NCI-H1092 (cell line): ENCODE measurements at places on chromosomes 6 and 20.
A peak's percentile ranks its signal among the peaks of the same experiment; 100 is the strongest.

GRCh38 chr6:30793521-30794194 is 49.3 kb upstream of the IER3 start:
- DNase-seq: no peak

DNA sequence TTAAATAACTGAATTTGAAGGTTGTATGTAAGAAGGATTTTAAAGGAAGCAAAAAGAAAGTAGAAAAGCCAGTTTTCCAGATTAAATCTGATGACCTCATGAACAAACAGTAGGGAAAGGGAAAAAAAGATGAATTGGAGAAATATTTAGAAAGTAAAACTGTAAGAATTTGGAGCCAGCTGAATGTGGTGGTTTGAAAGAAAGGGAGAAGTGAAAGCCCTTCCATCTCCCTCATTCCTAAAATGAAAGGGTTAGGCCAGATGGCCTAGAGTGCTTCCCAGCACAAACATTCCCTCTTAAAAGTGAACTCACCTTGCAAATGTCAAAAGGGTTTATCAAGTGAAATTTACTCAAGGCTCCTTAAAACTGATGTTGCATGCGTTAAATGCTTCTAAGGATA is 139.3 kb upstream of the COL21A1 start:
- no peak for DNase-seq

- DNase-seq: no peak
These were observed 32.3 kb upstream of the SLC22A23 start for GRCh38 chr6:3489027-3489757.

DNA sequence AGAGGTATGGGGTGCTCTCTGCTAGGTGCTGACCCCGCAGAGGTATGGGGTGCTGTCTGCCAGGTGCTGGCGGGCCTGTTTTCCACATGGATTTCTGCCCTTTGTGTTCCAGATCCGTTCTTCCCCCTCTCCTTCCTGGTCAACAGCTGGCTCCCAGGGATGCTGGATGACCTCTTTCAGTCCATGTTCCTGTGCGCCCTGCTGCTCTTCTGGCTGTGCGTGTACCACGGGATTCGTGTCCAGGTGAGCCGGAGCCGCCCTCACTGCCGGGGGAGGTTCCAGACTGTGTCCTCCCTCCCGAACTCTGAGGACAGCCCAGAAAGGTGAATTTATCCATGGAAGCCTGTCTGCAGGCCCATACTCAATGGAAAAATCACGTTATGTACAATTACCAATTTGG is 36.3 kb downstream of the DYNLT1 start:
- no peak for DNase-seq

DNA sequence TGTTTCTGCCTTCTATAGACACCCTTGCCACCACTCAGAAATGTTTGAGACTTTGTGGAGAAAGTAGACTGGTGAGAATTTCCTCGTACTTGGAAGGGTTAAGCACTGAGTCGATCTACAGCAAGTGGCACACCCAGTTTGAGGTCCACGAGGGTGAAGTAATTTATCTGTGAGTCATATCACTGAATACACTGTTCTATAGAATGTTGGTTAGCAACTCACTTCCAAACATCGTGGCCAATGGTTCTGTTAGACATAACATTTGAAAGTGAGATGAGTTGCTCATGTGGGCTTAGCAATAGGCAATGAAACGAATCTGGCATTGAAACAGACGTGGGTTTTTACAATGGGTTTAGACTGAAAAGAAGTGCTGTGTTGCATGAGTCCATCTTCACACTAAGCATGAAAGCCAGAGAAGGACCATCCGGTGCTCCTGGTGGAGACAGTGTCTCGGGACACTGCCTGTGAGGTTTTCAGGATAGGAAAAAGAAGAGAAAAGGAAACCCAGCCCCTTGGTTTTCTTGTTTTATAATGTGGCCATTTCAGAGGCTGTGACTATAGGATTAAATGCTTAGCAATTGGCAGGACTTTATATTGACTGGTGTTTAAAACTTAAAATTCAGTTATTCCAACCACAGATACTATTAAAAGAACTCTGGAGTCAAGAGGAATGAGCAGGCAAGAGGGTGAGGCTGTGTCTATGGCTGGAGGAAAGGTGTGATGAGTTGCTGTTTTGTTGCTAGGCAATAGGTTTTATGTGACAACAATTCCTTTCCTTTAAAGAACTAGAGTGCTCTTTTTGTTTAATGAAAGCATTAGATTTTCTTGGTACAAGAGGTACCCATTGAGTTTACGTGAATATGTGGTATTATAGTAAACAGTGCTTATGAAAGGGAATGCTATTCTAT is 31.0 kb upstream of the EZR start:
- no peak for DNase-seq

GRCh38 chr6:148779142-148779562 is 32.3 kb downstream of the UST start:
- no peak for DNase-seq

DNA sequence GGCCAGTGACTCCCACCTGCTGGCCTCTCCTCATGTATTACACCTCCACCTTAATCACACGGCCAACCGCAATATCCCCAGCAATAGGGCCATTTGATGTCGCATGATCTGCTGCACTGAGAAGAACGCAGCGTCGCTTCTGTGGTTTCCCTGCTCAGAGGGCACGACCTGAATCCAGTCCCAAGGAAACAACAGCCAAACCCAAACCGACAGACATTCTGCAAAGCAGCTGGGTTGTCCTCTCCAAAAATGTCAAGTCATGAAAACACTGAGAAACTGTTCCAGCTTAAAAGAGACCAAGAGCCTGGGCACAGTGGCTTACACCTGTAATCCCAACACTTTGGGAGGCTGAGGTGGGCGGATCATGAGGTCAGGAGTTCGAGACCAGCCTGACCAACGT is 7.5 kb upstream of the BPI start:
- DNase-seq: no peak

DNA sequence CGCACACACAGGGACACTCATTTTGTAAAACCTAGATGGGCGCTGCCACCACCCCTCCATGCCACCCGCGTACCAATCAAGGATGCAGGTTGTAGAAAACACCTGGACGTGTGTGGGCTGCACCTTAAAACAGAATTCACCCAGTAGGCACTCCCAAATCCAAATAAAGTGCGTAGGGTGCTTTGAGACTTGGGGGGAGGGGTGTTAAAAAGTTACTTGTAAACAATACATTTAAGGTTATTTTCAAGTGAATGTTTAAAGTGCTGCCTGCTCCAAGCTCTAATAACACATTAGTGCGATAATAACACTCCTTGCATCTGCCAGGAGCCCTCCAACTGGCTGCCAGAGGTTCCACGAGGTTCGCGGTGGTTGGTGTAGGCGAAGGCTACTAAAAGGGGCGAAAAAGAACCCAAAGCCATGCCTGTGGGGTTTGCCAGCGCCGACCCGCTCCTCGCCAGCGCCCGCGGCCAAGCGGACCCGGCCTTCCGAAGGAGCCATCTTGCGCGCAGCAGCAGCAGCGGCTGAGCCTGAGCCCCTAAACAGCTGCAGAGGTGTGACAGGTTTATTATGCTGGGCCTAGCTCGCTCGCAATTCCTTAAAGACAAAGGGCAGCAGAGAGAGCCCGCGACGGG is 11.5 kb downstream of the FOXC1 start:
- DNase-seq: no peak

GRCh38 chr6:56359201-56359899 is 112.0 kb upstream of the COL21A1 start:
- DNase-seq: peak; percentile 46

- no peak for DNase-seq
These were observed 94.5 kb upstream of the NRSN1 start for GRCh38 chr6:24031496-24031895.

DNA sequence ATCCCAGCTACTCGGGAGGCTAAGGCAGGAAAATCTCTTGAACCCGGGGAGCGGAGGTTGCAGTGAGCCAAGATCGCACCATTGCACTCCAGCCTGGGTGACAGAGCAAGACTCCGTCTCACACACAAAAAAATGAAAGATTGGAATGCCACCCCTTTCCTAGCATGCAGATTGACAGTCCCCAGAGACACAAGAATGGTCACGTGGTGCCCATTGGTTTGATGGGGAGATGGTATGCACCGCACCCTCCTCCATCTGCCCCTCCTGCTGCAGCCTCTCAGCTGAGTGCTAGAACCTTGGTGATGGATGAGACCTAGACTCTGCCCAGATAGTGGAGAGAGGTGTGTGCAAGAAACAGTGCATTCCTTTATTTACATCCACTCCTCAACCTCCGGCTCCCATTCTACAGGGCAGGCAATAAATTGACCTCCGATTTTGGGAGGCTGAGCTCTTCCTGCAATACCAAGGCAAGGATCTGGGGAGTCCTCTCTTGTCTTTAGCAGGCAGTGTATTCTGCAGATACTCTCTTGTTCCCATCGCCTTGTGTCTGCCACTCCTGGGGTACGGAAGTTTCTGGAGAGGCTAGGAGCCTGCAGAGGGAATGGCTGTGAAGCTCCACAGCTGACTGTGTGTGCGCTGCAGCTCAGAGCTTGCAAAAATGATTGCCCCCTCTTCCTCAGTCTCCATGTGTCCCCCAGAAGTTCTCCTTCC is 1.1 kb upstream of the RNF24 start:
- DNase-seq: no peak

GRCh38 chr6:4773181-4773580 is 3.0 kb upstream of the CDYL start:
- no peak for DNase-seq

DNA sequence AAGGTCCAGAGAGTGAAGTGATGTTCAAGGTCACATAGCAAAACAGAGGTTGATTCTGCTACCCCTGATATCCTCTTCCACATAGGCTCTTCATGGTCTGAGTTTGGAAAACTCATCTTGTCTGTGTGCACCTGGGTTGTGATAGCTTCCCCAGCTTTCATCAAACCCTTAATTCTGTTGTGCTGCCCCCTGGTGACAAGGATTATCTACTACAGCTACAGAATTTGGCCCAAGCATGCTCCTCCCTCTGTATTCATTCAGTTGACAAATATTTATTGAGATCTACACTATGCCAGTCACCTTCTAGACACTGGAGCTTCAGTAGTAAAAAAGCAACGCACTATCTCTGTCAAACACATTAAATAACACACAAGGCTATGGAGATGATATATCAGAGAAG is 50.4 kb downstream of the SMPDL3A start:
- DNase-seq: peak; percentile 41

DNA sequence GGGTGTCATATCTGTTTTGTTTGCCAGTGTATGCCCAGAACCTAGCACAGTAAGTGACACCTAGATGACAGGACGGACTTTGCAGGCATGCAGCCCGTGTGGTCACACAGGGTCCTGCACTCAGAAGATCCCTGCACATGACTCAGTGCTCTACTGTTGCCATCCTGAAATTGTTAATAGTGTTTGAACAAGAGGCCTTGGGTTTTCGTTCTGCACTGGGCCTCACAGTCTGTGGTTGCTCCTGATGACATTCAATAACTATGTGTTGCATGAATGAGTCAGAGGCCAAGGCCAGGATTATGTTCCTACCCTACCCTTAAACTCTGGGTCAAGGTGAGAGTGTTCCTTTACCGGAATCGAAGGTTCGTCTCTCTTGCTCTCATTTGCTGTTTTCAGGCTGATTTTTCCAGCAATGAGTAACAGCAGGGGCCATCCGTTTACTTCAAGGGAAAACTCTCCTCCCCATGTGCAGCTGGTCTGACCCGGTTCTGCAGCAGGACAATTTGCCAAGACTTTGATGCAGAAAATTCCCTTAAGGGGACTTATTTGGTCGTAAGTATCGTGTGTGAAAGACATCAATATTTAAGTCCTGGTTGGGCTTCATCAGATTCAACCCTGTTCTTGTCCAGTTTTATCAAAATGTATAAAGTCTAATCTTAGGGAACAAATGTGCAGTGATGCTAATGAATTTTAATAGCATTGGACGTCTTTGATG is 13.0 kb upstream of the PFDN4 start:
- no peak for DNase-seq

- no peak for DNase-seq
These were observed 6.1 kb downstream of the UBD start for GRCh38 chr6:29553268-29554057.

- DNase-seq: no peak
These were observed 44.8 kb upstream of the CTNNBL1 start for GRCh38 chr20:37649017-37649416.

GRCh38 chr6:29112135-29112534 is 4.3 kb downstream of the OR2J3 start:
- no peak for DNase-seq

- DNase-seq: no peak
These were observed 203.8 kb upstream of the LRFN2 start for GRCh38 chr6:40791004-40791403.

- no peak for DNase-seq
These were observed 86.6 kb upstream of the TPD52L1 start for GRCh38 chr6:125066964-125067363.

DNA sequence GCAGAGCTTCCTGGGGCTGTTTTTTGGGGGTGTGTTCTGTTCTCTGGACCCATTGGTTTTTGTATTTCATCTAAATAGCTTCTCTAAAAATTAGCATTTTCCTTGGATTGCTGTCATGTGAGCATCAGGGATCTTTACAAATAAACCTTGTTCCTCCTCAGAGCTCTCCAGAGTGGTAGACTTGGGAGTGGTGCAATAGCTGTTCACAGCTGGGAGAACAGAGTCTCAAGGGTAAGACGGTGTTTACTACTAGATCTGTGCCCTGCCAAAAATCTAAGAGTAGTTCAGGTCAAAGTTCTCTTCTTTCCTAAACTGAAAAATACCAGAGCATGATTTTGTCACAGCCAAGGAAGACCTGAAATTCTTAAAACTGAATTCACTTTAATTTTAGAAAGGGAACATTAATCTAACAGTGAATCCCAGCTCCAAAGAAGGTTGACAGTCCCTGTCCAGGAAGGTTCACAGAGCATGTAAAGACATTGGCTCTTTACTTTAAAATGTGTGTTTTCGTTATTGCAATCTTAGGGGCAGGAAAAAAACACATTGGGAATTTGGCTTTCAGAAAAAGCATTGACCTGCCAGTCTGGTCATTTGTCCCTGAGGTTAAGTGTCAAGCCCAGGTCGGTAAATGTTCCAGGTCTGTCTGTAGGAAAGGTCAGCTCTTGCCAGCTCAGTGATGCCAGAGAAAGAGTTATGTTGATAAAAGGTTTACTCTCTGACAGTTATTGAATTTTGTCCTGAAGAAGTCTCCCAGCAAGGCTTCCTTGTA is 43.3 kb downstream of the VAPB start:
- no peak for DNase-seq

GRCh38 chr20:18058661-18059467 is 1.1 kb upstream of the OVOL2 start:
- peak; percentile 69 for DNase-seq

GRCh38 chr6:137536104-137536773 is 42.0 kb upstream of the OLIG3 start:
- DNase-seq: no peak

GRCh38 chr20:43262341-43262740 is 72.6 kb upstream of the PTPRT start:
- no peak for DNase-seq

GRCh38 chr6:16345449-16346330 is 107.3 kb downstream of the GMPR start:
- peak; percentile 2 for DNase-seq

- no peak for DNase-seq
These were observed 41.2 kb downstream of the SLX4IP start for GRCh38 chr20:10476319-10476724.

- no peak for DNase-seq
These were observed 173.5 kb downstream of the SCP2D1 start for GRCh38 chr20:18986895-18987580.

- DNase-seq: peak; percentile 11
These were observed 20.1 kb downstream of the ECT2L start for GRCh38 chr6:138815797-138816528.

- no peak for DNase-seq
These were observed 28.8 kb upstream of the CD164 start for GRCh38 chr6:109411034-109411433.
